ENCODE measurements at places on chromosomes 7 and 10. TPM values are rescaled to one million over a fixed set of nuclear protein-coding genes. Genes with fewer than 3 reads are reported as not detected.

DNA sequence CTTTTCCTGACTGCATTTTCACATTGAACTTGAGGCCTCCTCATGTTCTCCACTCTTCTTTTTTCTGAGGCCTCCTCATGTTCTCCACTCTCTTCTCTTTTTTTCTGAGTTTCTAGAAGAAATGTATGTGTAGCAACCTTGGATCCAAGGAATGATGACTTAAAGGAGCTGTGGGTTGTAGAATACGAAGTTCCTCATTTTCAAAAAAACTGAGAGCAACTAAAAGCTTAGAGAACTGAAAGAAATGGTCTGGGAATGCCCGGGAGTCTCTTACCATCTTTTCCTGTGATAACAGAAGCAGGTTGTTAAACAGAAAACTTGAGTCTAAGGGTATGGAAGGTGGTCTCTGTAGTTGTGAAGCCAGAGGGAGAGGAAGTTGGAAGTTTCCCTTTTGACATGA lies 32.8 kb downstream of the MRPS33 start:
- H3K36me3 ChIP-seq: no peaks in the 10 kb centered on the region
- no peaks in the 10 kb centered on the region for H3K27me3 ChIP-seq
- DNase-seq: no peak
- no peak overlapping the region for H3K27ac ChIP-seq

- no peak for DNase-seq
- H3K4me1 ChIP-seq: no peaks in the 10 kb centered on the region
- H3K4me3 ChIP-seq: no peak overlapping the region
- H3K36me3 ChIP-seq: no peaks in the 10 kb centered on the region
Observed at GRCh38 chr7:28939844-28940544, 18.1 kb downstream of the TRIL start.

- H3K27me3 ChIP-seq: no peaks in the 10 kb centered on the region
- DNase-seq: no peak
- no peak overlapping the region for H3K27ac ChIP-seq
Observed at GRCh38 chr7:142024547-142024946, 28.9 kb downstream of the MGAM start.

- H3K4me1 ChIP-seq: no peaks in the 10 kb centered on the region
- DNase-seq: no peak
- no peaks in the 10 kb centered on the region for H3K36me3 ChIP-seq
- H3K27ac ChIP-seq: no peak overlapping the region
- H3K27me3 ChIP-seq: peaks cover 31% of the 10 kb centered on the region
Observed at GRCh38 chr10:116815641-116816415, 33.5 kb upstream of the ENO4 start.

GRCh38 chr7:135712182-135712782 lies 15.7 kb downstream of the SLC13A4 start:
- no peaks in the 10 kb centered on the region for H3K36me3 ChIP-seq
- no peaks in the 10 kb centered on the region for H3K27me3 ChIP-seq
- no peak overlapping the region for H3K27ac ChIP-seq
- no peak overlapping the region for H3K4me3 ChIP-seq
- no peak for DNase-seq

DNA sequence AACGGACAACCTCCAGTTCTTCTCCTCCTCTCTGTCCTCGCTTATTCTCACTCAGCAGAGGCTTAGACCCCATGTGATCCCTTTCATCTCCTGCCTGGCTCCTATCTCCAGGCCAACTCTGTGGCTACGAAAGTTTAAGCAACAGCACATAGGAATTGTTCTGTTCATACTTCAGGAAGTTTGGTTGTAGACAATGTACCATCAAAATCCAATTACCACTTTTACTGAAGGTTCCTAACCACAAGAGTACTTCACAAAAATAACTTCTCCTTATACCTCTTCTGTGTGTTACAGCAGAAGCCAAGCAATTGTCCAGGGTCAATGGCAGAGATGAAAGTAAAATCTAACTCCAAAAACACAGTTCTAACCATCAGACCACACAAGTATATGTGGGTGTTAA lies 80.0 kb downstream of the SLC25A13 start:
- no peak overlapping the region for H3K27ac ChIP-seq
- peaks cover 21% of the 10 kb centered on the region for H3K4me1 ChIP-seq
- DNase-seq: no peak
- no peaks in the 10 kb centered on the region for H3K36me3 ChIP-seq

DNA sequence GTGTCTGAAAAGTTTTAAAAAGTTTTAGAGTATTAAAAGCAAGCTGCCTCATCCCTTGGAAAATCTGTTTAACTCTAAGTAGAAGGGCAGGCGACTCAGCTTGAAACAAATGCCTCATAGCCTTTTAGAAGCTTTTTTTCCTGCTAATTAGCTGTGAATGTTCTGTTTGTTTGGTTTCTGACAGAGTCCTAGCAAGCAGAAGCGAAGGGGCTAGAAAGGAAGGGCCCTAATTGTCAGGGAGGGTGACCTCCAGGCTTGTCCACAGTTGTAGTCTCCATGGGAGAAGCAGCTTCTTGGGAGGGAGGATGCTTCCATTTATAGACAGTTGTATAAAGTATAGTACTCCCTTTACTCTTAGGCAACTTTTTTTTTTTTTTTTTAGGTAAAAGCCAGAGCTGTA lies 90.9 kb downstream of the DNAJC1 start:
- DNase-seq: no peak
- no peak overlapping the region for H3K4me3 ChIP-seq
- H3K27me3 ChIP-seq: no peaks in the 10 kb centered on the region
- H3K4me1 ChIP-seq: no peaks in the 10 kb centered on the region
- H3K36me3 ChIP-seq: peaks cover 3% of the 10 kb centered on the region
- H3K27ac ChIP-seq: no peak overlapping the region

DNA sequence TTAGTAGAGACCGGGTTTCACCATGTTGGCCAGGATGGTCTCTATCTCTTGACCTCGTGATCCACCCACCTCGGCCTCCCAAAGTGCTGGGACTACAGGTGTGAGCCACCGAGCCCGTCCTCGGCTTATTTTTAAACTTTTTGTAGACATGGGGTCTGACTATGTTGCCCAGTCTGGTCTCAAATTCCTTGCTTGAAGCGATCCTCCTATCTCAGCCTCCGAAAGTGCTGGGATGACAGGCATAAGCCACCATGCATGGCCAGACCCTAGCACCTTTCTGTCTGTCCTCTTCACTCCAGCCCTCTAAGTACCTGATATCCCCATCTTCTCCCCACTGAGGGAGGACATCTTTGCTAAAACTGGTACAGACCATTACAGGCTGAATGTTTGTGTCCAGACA lies 41.4 kb downstream of the TMEM130 start:
- no peaks in the 10 kb centered on the region for H3K4me1 ChIP-seq
- peaks cover 5% of the 10 kb centered on the region for H3K27me3 ChIP-seq
- DNase-seq: no peak
- no peak overlapping the region for H3K4me3 ChIP-seq

DNA sequence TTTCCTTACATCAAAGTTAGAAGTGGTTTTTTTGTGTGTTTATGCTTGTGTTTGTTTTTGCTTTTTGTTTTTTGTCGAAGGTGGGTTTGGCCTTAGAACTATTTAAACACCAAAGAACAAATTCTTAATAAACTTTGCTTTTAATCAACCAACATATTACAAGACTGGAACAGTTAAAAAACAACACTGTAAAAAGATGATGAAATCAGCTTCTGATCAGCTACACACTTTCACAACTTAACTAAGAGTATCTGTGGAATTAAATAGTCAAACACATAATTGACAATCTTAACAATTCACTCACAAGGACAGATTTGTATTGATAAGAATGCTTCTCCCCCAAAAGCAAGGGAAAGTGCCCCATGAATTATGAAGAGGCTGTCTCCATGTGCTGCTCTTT lies 58.8 kb downstream of the MRPL32 start:
- no peak overlapping the region for H3K27ac ChIP-seq
- DNase-seq: no peak
- H3K36me3 ChIP-seq: no peaks in the 10 kb centered on the region
- no peaks in the 10 kb centered on the region for H3K27me3 ChIP-seq
- no peak overlapping the region for H3K4me3 ChIP-seq

DNA sequence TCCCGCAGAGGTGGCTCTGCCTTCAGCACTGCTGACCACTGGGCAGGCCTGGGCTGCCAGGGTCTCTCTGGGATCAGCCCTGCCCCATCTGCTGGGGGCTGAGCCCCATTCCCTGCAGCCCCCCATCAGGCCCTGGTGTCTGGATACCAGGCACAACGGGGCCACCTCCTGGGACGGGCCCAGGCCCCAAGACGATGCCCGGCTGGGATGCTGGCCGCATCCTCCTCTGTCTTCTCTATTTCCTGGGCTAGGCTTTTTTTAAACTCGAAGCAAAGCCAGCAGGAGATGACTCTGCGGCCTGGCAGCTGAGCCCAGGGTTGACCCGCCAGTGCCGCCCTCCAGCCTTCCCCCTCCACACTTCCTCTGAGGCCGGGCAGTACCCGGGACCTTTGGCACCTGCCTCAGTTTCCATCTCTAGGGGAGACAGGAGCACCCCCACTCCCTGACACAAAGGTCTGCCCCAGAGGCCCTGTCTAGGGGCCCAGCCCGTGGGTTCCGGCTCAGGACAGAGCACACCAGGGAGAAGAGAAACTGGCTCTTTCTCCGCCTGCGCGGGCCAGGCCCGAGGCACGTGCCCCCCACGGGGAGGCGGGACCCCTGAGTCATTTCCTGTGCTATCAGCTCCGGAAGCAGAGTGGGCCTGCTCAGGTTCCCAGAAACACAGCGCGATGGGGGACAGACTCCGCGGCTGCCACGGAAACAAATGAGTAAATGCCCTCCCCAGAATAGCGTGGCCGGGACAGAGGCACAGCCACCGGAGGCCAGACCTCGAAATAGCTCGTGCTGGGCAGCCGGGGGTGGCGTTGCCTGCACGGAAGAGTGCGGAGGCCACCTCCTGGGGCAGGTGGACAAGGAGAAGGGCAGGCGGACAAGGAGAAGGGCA lies 84.6 kb upstream of the PDGFA start:
- peak; percentile 90 for DNase-seq
- peaks cover 38% of the 10 kb centered on the region for H3K4me1 ChIP-seq
- no peaks in the 10 kb centered on the region for H3K27me3 ChIP-seq

- peak overlapping the region; percentile 35 for H3K4me3 ChIP-seq
- H3K4me1 ChIP-seq: peaks cover 37% of the 10 kb centered on the region
- H3K36me3 ChIP-seq: no peaks in the 10 kb centered on the region
- H3K27me3 ChIP-seq: peaks cover 98% of the 10 kb centered on the region
- no peak for DNase-seq
- H3K27ac ChIP-seq: no peak overlapping the region
Observed at GRCh38 chr7:155374276-155375252, 76.9 kb downstream of the INSIG1 start.

GRCh38 chr7:76149847-76150691 lies 51.6 kb upstream of the SRRM3 start:
- H3K4me3 ChIP-seq: no peak overlapping the region
- peaks cover 17% of the 10 kb centered on the region for H3K27me3 ChIP-seq

DNA sequence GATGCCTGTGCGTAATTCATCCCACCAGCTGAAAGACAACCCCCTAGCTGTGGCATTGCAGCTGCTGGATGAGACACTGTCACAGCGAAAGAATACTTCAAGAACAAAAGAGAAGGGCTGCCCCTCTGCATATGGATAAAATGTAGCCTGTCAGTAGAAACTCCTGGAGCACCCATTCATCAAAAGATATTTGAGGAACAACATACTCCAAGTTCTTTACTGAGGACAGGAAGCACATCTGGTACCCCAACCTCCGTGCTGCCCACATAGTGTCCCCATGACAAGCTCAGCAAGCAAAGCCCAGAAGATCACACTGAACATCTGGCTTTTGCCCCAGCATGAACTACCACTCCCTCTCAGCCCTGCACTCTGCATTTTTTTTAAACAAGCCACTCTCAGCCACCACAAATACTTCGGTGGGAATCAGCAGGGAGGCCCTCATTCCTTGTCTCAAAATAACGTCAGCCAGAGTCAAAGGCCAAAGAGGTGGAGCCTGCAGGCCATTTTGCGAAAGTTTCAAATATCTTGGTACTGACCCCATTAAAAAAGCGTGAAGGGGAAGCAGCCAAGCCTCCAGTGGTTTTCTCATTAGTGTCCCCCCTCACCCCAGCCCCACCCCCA lies 1.7 kb downstream of the CREB3L2 start:
- peak overlapping the region; percentile 82 for H3K4me3 ChIP-seq
- H3K27ac ChIP-seq: peak overlapping the region; percentile 77
- H3K36me3 ChIP-seq: no peaks in the 10 kb centered on the region
- DNase-seq: no peak
- H3K27me3 ChIP-seq: no peaks in the 10 kb centered on the region
- H3K4me1 ChIP-seq: peaks cover 41% of the 10 kb centered on the region

DNA sequence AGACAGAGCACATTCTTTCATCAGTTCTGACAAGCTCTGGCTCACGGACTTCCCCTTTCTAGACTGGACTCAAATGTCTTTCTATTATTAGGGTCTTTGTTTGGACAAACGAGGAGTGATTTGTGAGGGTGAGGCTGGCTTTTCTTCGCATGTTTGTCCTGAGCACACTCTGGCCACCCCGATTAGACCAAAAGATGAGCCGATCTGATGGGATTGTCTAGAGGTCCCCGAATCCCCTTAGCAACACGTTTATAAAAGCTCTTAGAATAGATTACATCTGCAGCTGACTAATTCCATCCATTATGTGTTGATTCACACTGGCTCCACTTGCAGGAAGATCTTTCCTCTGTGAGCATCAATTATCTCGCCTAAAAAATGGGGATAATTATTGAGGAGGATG lies 675.4 kb upstream of the AUTS2 start:
- H3K27me3 ChIP-seq: no peaks in the 10 kb centered on the region
- no peak overlapping the region for H3K27ac ChIP-seq
- H3K4me1 ChIP-seq: no peaks in the 10 kb centered on the region
- H3K36me3 ChIP-seq: no peaks in the 10 kb centered on the region
- H3K4me3 ChIP-seq: no peak overlapping the region

- DNase-seq: no peak
- H3K27me3 ChIP-seq: no peaks in the 10 kb centered on the region
- no peak overlapping the region for H3K4me3 ChIP-seq
- no peak overlapping the region for H3K27ac ChIP-seq
Observed at GRCh38 chr7:135409845-135410542, 99.9 kb downstream of the CNOT4 start.

DNA sequence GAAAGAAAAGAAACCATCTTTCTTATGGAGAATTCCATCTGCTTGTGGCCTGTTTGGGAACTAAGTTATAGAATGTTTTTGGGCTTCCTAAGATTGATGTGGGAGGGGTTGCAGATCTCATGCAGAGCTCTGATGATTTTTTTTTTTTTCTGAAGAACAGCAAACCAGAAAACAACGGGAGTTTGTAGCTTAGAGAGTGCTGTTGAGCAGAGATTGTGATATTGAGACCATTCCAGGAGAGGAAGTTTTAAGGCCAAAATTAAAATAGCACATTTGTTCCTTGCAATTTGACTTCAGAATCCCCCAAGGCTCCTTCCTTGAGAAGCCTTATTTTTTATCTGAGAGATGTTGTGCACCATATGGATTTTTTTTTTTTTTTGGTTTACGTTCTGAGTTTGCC lies 159.5 kb upstream of the NRP1 start:
- H3K27ac ChIP-seq: no peak overlapping the region
- no peak for DNase-seq
- no peaks in the 10 kb centered on the region for H3K27me3 ChIP-seq
- no peaks in the 10 kb centered on the region for H3K4me1 ChIP-seq
- no peak overlapping the region for H3K4me3 ChIP-seq
- H3K36me3 ChIP-seq: no peaks in the 10 kb centered on the region

The CPA5 gene
- total RNA-seq: not detected

The DIP2C gene
- 17.3 TPM for total RNA-seq

The ATP6V0A4 gene
- total RNA-seq: 2.4 TPM

The ERVW-1 gene
- not detected for total RNA-seq

The SNX10 gene
- 73.8 TPM for total RNA-seq

The TMEM270 gene
- not detected for total RNA-seq

The IDI2 gene
- total RNA-seq: not detected

The TRIM73 gene
- 4.4 TPM for total RNA-seq

The CPN1 gene
- not detected for total RNA-seq

The BEND7 gene
- total RNA-seq: 31.1 TPM

The CPA4 gene
- not detected for total RNA-seq

All from upper lobe of right lung (tissue), 1 donor.